ENCODE measurements at places on chromosomes 4 and X.

DNA sequence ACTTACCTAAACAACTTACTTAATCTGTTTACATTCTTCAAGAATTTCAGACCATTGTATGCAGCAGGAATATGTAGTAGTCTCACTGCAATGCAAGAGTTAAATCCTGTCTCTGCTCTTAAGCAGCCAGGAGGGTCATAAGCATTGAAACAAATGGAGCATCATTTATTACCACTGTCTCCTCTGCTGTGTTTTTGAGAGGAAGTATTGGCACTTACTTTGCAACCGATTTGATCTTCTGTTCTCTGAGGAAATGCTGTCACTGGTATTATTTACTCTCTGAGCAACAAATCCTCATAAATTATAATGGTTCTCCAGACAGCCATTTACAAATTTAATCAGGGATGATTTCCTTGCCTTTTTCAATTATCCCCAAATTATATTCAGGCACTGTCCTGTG lies 1367.1 kb downstream of the STIM2 start:
- DNase-seq: no peak

- no peak for DNase-seq
These were observed 275.7 kb upstream of the RASGEF1B start for GRCh38 chr4:81747242-81747930.

GRCh38 chr4:107196312-107196711 lies 160.2 kb upstream of the DKK2 start:
- DNase-seq: no peak

- no peak for DNase-seq
These were observed 743.8 kb upstream of the ATOH1 start for GRCh38 chr4:93084599-93085305.

DNA sequence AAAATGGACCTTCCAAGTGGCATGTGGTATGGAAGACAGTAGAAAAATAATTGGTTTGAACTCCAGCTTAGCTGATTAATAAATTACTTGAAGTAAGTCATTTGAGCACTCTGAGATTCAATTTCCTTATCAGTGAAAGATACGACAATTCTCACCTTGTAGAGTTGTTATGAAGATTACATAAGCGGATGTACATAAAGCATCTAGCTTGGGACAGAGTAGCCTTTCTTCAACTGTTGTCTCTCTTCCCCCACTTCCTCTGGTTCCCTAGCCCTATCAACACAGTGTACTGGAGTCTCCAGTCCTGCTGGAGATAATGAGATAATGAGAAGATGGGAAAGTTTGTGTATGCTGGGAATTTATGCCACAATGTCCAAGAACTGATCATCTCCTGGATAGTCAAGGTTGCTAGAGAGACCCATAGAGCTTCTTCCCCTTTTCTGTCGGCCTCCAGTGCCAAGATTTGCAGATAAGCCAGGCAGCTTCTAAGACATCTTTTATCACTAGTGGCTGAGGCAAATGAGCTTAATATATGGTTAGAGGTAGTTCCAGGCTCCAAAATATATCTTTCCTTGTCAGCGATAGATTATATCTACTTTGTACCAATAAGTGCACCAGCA lies 33.9 kb downstream of the VSIG4 start:
- no peak for DNase-seq

DNA sequence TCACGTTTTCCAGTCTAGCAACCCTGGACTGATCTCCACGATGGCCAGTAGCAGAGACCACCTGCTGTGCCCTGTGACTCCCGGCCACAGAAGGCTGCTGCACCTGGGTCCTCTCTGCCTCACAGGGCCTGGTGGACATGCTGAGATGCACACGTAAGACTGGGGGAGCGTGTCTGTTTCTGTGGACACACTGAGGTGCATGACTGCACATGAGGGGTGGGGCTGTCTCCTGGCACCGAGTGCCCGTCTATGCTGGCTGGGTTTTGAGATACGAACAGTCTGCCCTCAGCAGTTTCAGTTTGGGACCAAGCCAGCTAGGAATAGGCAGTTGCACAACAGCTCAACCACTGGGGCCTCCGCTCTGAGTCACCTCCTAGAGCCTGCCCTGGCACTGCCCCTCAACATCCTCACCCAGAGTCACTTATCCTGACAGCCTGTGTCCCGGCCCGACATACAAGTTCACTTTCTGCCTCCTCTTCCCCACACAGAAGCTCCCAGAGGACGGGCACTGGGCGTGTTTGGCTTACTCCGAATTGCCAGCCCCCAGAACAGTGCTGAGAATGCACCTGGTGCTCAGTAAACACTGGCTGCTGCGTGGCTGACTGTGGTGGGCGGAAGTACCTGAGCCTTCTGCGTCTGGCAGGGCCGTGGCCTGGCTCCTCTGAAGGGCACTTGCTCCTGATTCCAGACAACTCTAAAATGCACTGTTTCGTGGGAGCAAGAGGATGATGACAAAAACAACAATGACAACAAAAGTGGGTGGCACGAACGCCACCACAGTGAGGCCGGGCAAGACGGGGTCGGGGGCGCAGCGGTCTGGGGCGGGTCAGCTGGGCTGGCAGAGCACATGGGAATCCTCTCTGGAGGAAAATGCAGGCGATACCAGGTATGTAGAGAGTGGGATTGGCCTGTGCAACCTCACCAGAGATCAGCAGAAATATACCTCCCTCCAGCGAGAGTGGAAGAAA lies 30.9 kb downstream of the RNF212 start:
- DNase-seq: no peak

All from activated gamma-delta T cell treated with Interleukin-2 at 50 U/mL for 16 hours (primary cell).